ENCODE measurements at places on chromosomes 4 and X. TPM values are rescaled to one million over a fixed set of nuclear protein-coding genes. Genes with fewer than 3 reads are reported as not detected.

GRCh38 chr4:152220201-152220666 lies 315.7 kb downstream of the FBXW7 start:
- H3K27ac ChIP-seq: no peak overlapping the region
- no peaks in the 10 kb centered on the region for H3K4me1 ChIP-seq
- H3K36me3 ChIP-seq: no peaks in the 10 kb centered on the region
- H3K4me3 ChIP-seq: no peak overlapping the region

DNA sequence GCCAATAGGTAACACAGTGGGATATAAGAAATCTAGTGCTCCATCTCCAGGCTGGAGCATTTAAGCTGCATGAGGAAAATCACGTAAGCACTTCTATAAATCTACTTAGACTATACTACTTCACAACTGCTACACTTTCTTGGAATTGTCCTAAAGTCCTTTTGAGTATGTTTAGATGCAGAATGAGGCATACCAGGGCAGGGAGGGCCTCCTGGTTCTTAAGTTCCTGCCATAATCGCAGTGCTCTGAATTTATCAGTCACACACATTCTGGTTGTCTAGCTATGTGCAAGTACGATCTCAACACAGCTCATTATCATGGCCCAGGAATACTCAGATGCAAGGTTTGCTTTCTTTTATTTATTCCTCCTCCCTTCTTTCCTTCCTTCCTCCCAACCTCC lies 130.3 kb downstream of the GUCY2F start:
- H3K4me3 ChIP-seq: no peak overlapping the region
- no peak for DNase-seq
- H3K27ac ChIP-seq: no peak overlapping the region
- 0 out of 2 replicates have a peak, but pooled peaks cover 10% of the 10 kb centered on the region for H3K4me1 ChIP-seq
- H3K27me3 ChIP-seq: no peaks in the 10 kb centered on the region
- H3K36me3 ChIP-seq: no peaks in the 10 kb centered on the region

DNA sequence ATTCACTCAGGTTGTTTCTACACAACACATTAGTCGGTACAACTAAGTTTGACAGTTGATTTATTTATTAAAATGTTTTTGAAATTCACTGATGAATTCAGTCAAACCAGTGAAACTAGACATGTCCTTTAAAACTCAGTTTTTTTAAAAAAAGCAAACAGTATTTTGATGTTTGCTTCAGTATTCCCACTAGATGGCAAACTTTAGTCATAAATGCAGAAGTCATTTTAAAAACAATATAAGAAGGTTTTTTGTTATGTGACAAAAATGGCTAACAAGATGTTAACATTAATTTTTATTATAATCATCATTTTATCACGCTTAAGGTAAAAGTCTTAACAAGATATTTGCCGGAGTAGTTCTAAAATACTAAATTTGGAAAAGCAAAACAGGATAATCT lies 1337.8 kb upstream of the DIAPH2 start:
- H3K4me3 ChIP-seq: no peak overlapping the region
- H3K4me1 ChIP-seq: no peaks in the 10 kb centered on the region
- H3K27me3 ChIP-seq: no peaks in the 10 kb centered on the region
- H3K27ac ChIP-seq: no peak overlapping the region
- no peaks in the 10 kb centered on the region for H3K36me3 ChIP-seq
- peak; percentile 5 for DNase-seq

DNA sequence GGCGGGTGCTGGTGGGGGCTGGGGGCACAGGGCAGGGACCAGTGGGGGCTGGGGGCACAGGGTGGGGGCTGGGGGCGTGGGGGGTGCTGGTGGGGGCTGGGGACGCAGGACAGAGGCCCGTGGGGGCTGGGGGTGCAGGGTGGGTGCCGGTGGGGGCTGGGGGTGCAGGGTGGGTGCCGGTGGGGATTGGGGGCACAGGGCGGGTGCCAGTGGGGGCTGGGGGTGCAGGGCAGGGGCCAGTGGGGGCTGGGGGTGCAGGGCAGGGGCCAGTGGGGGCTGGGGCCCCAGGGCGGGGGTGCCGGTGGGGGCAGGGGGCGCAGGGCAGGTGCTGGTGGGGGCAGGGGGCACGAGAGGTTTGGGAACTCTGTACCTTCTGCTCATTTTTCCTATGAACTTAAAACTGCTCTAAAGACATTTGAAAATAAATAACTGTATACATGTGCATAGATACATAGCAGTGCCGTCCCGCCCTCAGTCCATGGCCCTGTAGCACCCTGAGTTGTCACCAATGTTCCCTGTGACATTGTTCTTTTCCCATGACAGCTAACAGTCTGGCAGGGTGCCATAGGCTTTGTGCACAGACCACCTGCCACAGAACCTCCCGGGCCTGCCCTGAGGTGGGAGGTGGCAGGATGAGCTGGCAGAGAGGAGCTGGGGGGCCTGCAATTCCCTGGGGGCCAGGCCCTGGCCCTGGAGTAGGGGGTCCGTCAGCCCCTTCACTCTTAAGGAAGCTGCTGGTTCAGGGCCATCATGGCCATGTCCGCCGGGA lies 35.6 kb upstream of the ADRA2C start:
- H3K4me3 ChIP-seq: no peak overlapping the region
- H3K4me1 ChIP-seq: peaks cover 5% of the 10 kb centered on the region
- H3K27me3 ChIP-seq: peaks cover 4% of the 10 kb centered on the region
- no peak for DNase-seq

The IGFBP7 gene
- total RNA-seq: 951 TPM
